ENCODE measurements at places on chromosomes 3 and 15.

- DNase-seq = no peak
Measured at GRCh38 chr3:40930756-40931155, 268.5 kb upstream of the CTNNB1 start.

DNA sequence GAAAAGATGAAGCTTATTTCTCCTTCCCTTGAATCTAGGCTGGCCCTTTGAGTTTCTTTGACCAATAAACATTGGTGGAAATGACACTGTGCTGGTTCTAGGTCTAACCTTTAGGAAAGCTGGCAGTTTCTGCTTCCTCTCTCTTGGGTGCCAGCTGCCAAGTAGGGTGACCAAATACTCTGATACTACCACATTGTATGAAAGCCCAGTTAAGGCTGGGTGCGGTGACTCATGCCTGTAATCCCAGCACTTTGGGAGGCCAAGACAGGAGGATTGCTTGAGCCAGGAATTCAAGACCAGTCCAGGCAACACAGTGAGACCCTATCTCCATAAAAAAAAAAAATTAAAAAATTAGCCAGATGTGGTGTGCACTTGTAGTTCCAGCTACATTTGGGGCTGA lies 320.7 kb downstream of the ZNF621 start:
- no peak for DNase-seq

GRCh38 chr3:59920822-59921221 lies 871.0 kb upstream of the CFAP20DC start:
- no peak for DNase-seq

DNA sequence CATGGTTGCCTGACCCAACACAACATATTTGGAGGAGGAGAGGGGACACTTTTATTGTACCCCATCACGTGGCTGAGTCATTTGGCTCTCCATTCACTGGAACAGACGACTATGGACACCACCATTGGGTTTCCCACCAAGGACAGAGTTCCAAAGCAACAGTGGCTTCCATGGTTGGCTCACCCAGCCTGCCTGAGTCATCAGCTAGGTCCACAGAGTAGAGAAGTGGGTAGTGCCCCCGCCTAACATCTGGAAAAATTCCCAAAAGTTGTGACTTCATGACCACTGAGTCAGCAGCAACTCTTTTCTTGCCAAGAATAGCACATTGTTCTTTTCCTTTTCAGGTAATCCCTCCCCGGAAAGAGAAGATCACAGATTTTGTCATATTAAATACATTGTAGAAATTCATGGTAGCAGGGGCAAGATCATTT lies 3.0 kb upstream of the PPP1R2 start:
- no peak for DNase-seq

DNA sequence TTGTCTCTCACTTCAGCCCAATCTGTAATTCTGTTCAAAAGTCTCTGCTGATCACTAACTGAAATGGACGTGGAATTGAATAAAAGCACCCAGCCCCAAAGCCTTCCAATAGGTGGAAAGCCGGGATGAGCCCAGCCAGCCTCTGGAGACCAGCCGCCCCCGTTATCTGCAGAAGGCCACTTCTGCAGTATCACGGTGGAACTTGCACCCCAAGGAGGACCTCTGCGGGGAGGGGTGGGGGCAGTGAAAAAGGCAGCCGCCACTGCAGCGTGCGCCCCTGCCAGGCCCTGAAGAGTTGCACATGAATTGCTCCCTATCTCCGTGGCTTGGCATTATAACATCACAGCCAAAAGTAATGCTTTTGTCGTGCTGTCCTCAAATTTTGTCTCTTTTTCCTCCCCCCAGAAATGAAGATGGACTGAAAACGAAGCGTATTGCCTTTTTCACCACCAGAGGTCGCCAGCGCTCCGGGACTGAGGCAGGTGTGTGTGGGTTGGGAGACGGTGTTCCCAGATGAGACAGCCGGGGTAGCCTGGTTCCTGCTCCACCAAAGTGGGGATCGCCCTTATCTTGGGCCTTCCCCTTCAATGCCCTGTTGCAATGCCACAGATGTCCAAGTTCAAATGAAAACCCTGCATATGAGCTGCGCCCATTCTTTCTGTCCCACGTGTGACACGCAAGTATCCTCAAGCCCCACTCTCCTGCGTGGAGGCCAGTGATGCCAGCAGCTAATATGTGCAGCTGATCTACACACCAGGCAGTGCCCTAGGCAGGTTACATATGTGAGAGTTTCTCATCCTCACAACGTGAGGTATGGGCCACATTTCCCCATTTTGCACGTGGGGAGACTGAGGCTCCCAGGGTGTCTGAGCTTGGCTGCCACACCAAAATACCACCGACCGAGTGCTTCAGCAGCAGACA lies 96.0 kb downstream of the LRRK1 start:
- peak; percentile 70 for DNase-seq

- no peak for DNase-seq
Measured at GRCh38 chr3:51800750-51801125, 21.7 kb upstream of the IQCF6 start.

DNA sequence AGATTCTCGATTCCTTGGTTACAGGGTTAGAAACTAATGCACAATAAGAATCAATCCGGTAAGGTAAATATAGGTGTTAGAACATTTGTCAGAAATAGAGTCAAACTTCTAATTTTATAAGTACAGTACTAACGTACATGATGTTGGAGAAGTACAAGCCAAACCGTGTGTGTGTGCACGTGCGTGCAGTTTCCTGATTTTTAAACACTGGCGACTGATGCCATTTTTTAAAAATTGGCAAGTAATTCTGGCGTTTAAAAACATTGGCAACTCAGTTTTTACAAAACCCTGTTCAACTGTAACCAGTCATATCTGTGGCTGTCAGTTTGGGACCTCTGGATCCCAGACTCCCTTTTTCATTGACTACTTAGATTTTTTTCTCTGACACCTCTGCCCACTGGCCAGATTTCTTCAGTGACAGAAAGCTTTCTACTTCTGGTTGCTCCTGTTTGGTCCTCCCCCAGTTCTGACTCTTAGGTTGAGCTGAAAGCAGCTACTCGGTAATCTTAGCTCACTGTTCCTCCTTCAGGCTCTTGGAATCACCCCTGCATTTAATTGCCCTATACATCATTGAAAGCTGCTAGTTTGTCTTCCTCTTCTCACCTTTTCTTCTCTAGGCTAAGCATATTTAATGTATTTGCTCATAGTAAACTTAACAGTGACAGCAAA lies 843 bp downstream of the ATG7 start:
- DNase-seq = no peak

DNA sequence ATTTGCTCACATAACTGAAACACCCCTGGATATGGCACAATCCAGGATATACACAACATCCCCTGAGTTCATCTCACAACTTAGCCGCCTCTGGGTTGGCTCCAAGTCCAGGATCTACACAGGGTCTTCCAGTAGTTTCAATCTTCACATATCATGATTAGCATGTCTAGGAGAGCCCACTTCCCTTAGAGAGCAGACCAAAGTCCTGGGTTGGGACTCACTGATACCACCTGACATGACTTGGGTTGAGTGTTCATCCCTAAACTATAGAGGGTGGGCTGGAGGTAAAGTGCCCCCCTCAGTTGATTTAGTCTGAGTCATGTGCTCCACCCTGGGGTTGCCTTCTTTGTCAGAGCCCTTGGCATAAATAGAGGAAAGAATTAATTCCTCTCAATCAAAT lies 493.6 kb upstream of the PPP2R3A start:
- no peak for DNase-seq

- DNase-seq = no peak
Measured at GRCh38 chr15:88179562-88179961, 77.0 kb downstream of the NTRK3 start.

- DNase-seq = no peak
Measured at GRCh38 chr3:156148345-156148945, 28.1 kb downstream of the KCNAB1 start.

DNA sequence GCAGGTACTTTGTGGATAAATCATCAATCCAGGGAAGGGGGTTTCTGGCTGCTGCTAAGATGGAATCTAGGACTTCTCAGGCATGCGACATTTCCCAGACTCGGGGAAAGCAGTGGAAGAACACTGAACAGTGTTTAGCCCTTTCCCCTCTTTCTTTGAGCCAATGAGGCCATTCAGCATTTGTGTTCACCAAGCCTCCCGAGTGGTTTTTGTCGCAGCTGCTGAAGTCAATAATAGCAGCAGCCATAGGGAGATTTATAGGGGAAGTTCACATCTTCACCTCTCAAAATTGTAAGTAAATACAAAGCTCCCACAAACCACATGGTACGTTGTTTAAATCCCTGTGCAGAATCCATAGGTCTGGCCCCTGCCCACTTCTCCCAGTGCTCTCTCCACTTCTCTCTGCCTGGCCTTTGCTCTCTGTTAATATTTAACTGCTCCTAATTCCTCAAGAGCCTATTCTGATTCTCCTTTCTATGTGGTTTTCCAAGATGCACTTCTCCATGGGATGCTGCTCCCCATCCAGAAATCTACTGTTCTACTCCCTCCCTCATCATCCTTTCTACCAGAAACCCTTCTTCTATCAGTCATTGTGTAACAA lies 230.7 kb downstream of the SHQ1 start:
- DNase-seq = no peak

- DNase-seq = no peak
Measured at GRCh38 chr15:25695875-25696760, 167.0 kb downstream of the ATP10A start.

DNA sequence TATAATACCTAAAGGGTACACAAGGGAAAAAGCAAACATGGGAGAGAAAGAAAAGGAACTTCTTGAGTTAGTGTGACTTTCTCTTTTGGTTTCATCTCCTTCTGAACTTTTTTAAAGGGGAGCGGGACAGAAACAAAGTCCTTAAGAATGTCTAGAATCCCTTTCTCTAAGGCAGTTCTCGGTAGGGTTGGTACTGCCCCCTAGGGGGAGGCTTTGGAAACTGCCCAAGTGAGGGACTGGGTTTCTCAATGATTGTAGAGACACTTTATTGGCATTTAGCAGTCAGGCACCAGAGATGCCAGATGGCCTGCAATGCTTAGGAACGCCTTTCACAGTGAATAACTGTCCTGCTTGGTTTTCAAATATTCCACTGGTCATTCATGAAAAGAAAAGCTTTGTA lies 172.7 kb downstream of the WDR72 start:
- no peak for DNase-seq

GRCh38 chr3:111324645-111325044 lies 217.4 kb upstream of the CD96 start:
- DNase-seq = no peak

GRCh38 chr3:23270423-23270822 lies 67.3 kb downstream of the UBE2E2 start:
- no peak for DNase-seq

GRCh38 chr15:70065006-70065722 lies 32.6 kb downstream of the TLE3 start:
- no peak for DNase-seq

DNA sequence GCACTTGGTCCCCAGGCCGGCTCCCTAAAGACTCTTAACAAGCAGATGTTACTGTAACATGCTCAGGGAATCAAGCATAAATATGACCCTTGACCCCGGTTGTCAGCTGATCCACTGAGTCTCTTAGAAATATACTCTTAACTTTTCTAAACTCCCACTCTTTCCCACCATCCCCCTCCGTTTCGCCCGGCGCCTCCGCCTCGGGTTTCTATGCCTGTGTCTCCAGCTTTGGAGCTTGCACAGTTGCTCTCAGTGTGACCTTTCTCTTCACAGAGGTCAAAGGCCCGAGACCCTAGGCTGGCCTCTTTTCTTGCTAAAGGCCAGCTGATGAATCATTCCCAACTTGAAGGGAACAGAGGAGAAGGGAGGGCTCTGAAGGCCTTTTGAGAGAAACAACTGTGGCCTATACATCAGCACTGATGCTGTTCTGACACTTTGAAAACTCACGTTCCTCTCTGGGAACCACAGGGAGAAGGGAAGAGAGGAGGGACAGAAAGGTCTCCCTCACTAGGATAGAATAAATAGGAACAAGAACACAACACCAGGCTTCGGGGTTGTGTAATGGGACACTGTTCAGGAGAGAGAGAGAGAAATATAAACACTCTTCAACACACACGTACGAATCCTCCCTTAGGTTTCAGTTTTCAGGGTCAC lies 484.5 kb upstream of the NR2F2 start:
- no peak for DNase-seq

DNA sequence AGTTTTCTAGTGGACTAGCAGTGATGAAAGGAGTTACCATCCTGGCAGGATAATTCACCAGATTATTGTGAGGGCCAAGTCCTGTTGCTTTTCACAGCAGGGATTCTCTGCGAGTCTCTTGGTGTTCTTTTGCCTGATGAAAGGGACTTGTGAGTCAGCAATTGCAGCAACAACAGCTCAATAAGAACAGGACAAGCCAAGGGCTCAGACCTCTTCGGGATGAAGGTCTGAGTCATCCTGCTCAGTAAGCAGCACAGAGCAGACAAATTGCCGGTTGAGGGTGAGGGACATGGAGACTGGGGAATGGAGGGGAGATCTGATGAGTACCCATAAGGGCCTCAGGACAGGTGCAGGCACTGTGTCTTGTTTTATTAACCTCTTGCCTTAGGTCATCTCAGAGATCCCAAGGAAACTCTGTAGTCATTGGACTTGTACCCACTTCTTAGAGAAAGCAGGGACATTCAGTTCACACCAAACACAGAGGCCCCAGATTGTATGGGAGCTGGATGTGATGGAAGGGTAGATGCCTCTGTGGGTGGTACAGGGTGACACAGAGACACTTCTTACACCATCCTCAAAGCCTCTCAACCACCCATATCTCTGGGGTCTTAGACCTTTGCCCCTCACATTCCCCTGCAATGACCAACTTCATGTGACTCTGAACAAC lies 173.8 kb upstream of the TLE3 start:
- DNase-seq = no peak

DNA sequence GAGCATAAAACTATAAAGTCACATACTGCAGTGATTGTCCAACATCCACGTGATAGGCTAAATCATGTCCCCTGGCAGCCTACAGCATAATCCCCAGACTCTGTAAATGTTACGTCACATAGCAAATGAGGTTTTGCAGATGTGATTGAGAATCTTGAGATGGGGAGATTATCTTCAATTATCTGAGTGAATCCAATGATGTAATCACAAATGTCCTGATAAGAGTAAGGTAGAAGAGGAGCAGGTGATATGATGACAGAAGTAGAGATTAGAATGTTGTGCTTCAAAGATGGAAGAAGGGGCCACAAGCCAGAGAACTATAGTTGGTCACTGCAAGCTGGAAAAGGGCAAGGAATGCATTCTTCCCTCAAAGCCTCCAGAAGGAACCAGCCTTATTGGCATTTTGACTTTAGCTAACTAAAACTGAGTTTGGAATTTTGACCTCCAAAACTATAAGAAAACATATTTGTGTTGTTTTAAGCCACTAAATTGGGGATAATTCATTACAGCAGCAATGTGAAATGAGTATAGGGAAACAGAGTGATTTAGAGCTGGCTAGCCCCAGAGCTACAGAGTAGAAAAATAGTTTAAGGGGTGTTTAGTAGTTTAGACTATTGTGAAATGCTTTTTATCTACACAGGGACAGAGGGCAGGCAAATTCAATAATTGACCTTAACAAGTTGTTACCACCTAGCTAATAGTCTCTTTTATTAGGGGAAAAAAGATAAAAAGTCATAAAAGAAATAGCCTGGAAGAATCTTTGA lies 15.2 kb downstream of the SLC2A2 start:
- DNase-seq = no peak

Measured in activated naive CD4-positive, alpha-beta T cell treated with anti-CD3 and anti-CD28 coated beads, Interleukin-2, amount 50 U/mL, for 16 hours (primary cell).